ENCODE measurements at places on chromosomes 16 and 17.

GRCh38 chr16:15461376-15461775 is 27.0 kb downstream of the BMERB1 start:
- no peak for DNase-seq

- peak; percentile 30 for DNase-seq
Observed at GRCh38 chr17:57455063-57455914, 199.0 kb downstream of the MSI2 start.

- DNase-seq: no peak
Observed at GRCh38 chr17:3157218-3157617, 29.9 kb upstream of the OR1G1 start.

- DNase-seq: peak; percentile 66
Observed at GRCh38 chr17:13410874-13411273, 190.9 kb downstream of the HS3ST3A1 start.

DNA sequence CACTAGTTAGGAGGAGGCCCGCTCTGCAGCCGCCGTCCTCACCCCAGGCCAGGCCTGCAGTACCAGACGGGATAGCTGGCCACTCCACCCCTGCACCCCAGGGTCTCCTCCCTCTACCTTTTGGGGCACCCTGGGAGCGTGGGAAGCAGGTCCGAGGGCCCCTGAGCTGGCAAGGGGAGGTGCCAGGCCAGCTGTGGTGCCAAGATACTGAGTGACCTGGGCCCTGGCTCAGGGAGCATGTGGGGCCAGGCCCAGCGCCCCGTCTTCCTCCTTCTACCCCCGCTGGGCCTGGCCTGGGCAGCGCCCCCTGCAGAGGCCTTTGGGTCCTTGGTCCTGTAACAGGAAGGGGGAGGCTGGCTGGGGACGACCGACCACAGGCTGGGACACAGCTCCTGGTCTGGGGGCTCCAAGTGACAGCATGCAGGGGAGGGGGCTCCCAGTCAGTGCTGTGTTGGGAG is 13.0 kb downstream of the PAM16 start:
- DNase-seq: no peak

DNA sequence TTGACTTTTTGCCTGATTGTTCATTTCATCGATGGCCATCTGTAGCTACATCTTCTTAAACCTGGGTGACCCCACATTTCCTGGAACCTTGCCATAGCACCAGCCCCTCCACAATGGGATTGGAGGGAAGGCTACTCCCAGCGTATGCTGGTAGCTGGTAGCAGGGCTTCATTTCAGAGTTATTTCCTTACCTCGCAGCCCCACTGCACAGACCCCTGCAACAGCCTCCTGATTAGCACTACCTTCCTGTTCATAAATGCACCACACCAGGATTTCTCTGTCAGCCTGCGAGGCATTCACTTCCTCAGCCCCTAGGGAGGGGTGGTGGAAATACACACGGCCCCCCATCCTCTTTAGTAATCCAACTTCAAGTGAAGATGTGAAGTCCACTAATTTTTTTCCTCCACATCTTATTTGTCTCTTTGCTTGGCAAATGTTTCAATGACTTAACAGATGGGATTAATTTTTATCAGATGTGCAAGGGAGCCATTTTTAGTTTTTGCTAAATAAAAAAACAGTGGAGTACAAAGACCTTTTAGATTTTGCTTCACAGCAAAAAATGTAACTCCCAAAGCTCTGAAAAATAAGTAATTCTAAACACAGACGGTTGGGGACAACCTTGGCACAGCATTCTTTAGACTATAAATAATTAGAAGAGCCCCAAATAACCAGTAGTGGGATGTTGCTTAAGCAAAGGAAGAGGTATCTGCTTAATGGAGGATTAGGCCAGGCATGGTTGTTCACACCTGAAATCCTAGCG is 76.6 kb downstream of the CLEC16A start:
- no peak for DNase-seq

DNA sequence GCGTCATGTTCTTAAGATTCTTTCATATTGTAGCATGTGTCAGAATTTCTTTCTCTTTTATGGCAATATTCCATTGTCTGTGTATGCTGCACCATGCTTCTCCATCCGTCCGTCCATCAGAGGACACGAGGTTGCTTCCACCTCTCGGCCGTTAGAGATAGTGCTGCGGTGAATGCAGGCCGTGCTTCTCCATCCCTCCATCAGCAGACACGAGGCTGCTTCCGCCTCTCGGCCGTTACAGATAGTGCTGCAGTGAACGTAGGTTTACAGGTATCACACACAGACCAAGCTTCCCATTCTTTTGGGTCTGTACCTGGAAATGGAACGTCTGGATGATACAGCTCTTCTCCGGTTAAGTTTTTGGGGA is 113.5 kb downstream of the CMIP start:
- DNase-seq: no peak

- DNase-seq: peak; percentile 98
Observed at GRCh38 chr17:8173056-8173870, 2.9 kb downstream of the TMEM107 start.

GRCh38 chr16:77599793-77600415 is 122.4 kb upstream of the NUDT7 start:
- peak; percentile 51 for DNase-seq

GRCh38 chr17:54844233-54844632 is 56.4 kb upstream of the TOM1L1 start:
- DNase-seq: no peak
